Activated CD8-positive, alpha-beta memory T cell treated with anti-CD3 and anti-CD28 coated beads for 1 hour (primary cell): ENCODE measurements at places on chromosomes 6 and 20.

GRCh38 chr6:6293317-6293716 is 27.1 kb downstream of the F13A1 start:
- no peak for DNase-seq

DNA sequence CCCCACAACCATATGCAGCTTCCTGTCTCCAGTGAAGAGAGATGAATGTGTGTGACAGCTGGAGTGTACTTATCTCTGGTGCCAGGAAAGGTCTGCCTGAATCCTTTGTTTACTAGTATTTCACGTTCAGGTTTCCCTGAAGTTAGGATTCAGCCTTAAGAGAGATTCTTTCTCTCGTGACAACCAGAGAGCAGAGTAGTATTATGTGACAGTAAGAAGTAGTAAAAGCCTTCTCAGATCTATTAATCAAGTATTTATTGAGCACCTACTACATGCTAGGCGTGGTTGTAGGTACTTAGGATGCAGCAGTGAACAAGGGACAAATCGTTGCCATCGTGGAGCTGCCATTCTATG is 949 bp downstream of the KIFC1 start:
- no peak for DNase-seq

DNA sequence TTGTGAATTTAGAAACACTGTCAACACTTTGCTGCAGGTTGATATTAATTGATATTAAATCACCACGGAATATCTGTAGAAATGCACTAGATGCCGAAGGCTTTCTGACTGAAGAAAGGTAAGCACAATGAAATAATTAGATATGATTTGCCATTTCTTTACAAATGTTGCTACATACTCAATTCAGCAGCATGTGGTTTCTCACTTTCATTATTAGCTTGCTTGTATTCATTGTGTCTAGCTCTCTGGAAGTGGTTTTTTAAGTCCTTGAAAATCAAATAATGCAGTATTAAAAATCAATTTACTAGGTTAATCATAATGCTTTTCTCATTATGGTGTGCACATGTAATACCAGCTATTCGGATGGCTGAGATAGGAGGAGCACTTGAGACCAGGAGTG is 231.3 kb upstream of the MARCKS start:
- no peak for DNase-seq

GRCh38 chr6:118187568-118188164 is 280.6 kb downstream of the SLC35F1 start:
- no peak for DNase-seq

DNA sequence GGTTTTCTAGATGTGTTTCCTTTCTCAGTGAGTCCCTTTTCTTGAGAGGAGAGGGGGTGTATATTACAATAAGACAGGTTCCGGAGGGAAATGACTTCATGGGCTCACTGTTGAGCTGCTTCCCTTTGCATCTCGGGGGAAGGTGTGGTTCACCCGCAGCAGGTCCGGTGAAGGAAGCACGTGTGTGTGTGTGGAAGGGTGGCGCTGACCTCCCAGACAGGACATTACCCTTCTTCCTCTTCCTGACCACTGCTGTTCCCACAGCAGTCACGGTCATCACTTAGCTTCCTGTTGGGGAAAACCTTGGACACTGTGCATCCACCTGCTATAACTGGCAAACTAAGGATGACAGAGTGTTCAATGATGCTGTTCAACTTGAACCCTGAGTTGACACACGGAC is 83.6 kb downstream of the PLEKHG1 start:
- no peak for DNase-seq

GRCh38 chr6:56019973-56020372 is 144.6 kb upstream of the BMP5 start:
- DNase-seq = no peak

GRCh38 chr6:56250266-56250665 is 2.9 kb upstream of the COL21A1 start:
- no peak for DNase-seq

GRCh38 chr20:23907579-23907978 is 28.0 kb upstream of the CST5 start:
- DNase-seq = no peak

- no peak for DNase-seq
Measured at GRCh38 chr6:24922170-24922569, 13.6 kb downstream of the RIPOR2 start.

DNA sequence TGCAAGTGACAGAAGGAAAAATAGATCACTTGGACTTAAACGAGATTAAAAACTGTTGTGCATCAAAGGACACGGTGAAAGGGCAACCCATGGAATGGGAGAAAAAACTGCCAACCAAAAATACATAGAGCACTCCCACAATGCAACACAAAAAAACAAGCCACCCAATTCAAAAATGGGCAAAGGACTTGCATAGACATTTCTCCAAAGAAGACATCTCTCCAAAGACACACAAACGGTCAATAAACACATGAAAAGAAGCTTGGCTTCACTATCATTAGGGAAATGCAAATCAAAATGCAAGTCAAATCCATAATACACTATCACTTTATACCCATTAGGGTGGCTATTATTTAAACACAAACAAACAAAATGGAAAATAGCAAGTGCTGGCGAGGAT is 45.0 kb downstream of the PXDC1 start:
- DNase-seq = no peak

DNA sequence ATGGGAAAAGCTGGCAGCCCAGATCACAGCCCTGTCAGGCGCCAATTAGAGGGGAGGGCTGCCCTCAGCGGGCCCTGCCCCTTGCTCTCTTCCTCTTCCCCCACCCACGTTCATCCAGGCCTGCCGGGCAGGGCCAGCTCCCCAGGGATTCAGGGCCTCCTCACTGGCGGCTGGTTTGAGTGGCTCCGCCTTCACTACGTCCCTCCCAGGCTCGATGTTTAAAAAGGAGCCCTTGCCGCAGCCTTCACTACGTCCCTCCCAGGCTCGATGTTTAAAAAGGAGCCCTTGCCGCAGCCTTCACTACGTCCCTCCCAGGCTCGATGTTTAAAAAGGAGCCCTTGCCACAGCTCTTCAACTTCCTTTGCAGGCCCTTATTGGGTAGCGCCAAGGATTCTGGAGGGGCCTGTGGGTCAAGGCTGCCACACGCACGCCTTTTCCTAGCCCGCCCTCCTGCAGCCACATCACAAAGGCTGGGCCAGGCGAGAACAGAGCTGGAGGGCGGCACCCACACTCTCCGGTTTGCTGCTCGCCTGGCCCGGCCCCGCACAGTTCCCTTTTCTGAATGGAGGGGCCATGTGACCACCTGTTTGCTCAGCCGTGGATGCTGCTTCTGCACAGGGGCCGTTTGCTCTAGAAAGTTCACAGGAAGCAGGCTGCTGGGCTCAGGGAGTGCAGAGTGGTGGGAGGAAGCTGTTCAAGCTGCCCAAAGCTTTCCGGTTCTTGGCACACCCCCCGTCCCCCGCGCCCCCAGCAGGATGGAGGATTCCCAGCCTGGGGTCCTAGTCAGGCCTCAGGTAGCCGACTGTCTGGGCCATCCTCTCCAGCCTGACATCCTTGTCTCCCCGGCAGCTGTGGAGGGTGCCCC is 1.6 kb downstream of the SLC17A9 start:
- peak; percentile 49 for DNase-seq

GRCh38 chr6:67629258-67629657 is 1005.8 kb upstream of the ADGRB3 start:
- no peak for DNase-seq

GRCh38 chr6:37242429-37243052 is 15.0 kb upstream of the TBC1D22B start:
- DNase-seq = no peak

- no peak for DNase-seq
Measured at GRCh38 chr6:24460966-24461365, 28.4 kb downstream of the GPLD1 start.

DNA sequence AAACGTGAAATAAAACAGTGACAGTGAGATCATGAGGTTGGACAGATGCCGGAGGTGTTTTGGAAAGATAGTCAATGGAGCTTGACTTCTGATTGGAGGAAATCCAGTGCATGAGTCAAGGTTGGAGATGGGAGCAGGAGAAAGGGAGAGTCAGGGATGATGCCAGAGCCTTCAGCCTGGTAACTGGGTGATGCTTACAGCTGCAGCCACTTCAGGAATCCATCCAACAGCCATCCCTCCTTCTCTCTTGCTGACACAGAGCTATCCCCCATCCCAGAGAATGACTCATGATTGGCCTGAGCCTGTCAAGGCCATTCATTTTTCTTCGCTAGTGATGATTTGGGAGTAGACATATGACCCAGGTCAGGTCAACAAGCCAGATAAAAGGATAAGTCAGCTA is 112.8 kb downstream of the SAMD5 start:
- DNase-seq = no peak

- no peak for DNase-seq
Measured at GRCh38 chr20:1881240-1881835, 13.9 kb upstream of the SIRPA start.

DNA sequence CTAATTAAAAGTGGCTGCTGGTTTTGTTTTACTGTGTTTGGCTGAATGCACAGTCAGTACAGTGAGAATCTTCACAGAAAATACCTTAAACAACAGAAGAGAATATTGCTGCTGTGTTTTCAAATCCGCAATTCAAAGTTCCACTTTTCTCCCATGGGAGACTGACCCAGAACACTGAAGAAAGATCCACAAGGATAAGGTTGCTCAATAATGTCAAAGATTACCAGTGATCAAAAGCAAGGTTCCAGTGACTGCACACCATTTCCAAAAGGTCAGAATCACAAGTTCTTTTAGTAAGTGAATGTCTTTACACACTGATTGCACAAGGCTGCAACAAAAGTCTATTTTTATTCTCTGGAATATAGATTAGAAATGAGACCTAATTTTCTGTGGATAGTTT is 82.3 kb downstream of the EPHA7 start:
- no peak for DNase-seq

GRCh38 chr6:8557014-8557748 is 121.8 kb upstream of the SLC35B3 start:
- DNase-seq = no peak

DNA sequence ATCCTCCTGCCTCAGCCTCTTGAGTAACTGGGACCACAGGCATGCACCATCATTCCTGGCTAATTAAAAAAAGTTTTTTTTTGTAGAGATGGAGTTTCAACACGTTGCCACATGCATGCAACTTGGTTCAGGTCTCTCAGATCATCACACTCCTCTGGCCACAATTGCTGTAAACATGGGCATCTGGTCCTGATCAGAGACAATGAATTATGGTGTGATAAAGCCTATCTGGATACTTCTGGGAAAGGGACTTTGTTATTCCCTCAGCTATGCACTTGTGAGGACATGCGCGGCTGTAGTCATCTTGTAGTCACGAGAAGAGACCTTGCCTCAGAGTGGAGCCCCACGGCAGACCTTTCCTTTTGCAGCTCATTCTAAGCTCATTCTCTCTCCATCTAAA is 210.9 kb upstream of the ZFP64 start:
- DNase-seq = no peak
